ENCODE measurements at places on chromosomes 1 and 21.

DNA sequence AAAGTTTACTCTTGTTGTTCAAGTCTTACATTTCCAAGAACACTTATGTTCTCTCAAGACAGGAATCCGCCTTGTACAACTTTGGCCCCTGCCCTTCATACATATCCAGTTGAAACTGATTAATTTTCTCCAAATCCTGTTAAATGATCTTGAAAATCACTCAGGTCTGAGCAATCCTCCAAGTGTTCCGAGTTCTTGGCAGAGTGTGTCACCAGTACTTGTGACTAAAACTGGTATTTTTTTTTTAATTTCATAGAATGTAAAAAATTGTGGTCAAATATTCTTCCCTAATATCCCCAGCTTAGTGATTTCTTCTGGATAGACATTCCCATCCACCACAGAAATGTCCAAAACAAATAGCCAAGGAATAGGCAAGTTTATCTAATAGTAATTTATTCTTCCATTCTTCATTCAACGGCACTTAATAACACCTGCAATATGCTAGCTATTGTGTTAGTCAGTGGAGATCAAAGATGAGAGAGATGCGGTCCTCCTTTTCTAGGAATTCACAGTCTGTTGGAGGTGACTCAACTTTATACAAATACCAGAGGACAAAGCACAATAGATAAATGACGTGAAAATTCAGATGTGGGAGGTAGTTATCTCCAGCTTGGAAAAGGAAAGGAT is 71.4 kb downstream of the DIRAS3 start:
- DNase-seq: no peak

- no peak for DNase-seq
Observed at GRCh38 chr1:65939636-65940035, 146.9 kb downstream of the PDE4B start.

GRCh38 chr1:59410457-59410856 is 113.6 kb downstream of the FGGY start:
- DNase-seq: no peak

DNA sequence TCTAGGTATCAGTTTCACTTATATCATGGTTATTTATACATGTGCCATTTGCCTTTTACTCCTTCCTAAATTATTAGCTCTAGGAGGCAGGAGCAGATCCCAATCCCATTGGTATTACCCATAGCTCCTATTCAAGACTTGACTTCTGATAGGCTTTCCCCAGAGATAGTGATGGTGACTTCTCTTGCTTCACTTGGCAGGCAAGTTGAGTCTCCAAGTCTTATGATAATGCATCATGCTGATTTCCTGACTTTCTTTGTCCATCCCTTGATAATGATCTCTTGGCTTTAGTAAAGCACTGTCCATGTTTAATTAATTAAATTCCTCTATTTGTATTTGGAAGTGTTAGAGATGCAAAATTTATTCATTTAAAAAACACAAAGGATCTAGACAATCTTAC is 253.5 kb upstream of the ADAMTS5 start:
- no peak for DNase-seq

GRCh38 chr1:7421471-7422075 is 349.5 kb upstream of the VAMP3 start:
- DNase-seq: no peak

GRCh38 chr1:238491265-238491664 is 600.5 kb upstream of the ZP4 start:
- DNase-seq: no peak

GRCh38 chr1:8122160-8122476 is 96.0 kb upstream of the ERRFI1 start:
- DNase-seq: no peak

DNA sequence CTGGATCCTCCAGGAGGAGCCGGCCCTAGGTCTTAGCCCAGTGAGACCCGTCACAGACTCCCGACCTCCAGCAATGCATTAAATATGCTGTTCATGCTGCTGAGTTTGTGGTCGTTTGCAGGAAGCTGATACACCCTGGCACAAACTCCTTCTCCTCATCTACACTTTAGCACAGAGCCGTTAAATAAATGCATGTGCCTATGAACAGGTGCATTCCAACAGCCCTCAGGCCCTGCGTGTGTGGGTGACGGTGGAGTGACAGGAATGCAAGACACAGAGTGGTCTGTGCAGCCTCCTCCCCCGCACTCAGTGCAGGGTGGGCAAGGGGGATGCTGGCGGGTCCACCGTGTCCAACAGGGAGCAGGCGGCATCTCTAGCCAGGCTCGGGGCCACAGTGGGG is 106.6 kb upstream of the TMPRSS2 start:
- DNase-seq: no peak

All from CD4-positive, alpha-beta T cell treated with Interleukin-10 for 1 hour (primary cell).